ENCODE measurements at places on chromosomes 1 and 21. TPM values are rescaled to one million over a fixed set of nuclear protein-coding genes. Genes with fewer than 3 reads are reported as not detected.

TEDDM1 gene
- polyA plus RNA-seq, result not detected

GRCh38 chr1:68723791-68724190, 226.9 kb upstream of the DEPDC1 start:
- no peak for DNase-seq

DNA sequence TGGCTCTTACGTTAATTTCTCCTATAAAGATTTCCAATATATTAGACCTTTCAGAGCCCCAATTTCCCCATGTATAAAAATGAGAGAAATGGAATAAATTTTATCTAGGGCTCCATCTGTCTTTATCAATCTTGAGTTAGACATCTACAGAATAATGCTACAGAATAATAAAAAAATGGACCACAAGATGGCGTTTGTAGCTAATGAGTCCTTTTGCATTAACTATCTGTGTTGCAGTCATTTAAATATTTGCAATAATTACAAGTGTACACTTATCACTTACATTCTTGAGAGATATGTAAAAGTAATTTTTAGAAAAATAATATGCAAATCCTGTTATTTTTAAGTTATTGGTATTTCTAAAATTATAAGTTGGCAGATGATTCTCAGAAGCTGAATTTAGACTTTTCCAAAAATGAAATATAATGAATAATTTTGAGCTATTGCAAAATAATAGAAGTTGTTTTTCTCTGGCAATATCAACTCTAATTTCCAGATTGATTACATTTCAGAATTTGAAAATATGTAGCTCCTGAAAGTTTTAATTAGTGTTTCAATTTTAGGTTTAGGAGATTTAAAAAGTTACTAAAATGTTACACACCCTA, 87.7 kb downstream of the SNX7 start:
- DNase-seq, result no peak

- no peak for DNase-seq
Observed at GRCh38 chr1:17176306-17177061, 28.4 kb upstream of the PADI1 start.

DNA sequence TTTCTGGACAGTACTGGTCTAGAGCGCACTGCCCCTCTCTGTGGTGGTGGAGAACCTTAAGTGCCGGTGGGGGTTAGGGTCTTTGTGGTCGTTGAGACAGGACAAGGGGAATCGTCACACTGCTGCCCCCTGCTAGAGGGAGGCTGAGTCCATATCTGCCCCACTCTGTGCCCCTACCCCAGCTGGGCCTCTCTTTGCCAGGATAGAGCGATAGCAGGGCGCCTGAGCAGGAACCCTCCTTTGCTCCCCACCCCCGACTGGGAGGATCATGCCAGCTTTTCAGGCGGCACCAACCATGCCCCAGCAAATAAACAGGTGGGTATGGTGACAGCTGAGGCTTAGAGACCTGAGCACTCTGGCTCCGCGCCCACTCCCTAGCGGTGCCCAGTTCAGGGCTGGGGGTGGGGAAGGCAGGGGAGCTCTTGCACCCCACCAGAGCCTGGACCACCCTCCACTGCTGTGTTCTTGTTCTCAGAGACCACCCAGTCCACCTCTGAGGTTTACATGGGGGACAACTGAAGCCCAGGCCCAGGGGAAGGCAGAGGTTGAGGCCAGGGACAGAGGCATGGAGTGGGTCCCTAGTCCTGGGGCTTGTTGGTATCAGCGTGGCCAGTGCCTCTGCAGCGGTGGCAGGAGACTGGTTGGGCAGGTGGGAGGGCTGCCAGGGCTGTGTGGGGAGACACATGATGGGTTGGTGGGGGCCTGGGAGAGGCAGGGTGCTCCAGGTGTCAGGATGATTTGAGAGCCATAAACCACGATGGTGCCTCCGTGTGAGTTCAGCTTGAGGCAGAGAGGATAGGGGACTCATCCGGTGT, 1.6 kb downstream of the PADI2 start:
- no peak for DNase-seq

GRCh38 chr21:17370916-17371315, 141.9 kb upstream of the CXADR start:
- DNase-seq, result no peak

GRCh38 chr1:248045209-248045608, 1.4 kb upstream of the OR2L3 start:
- no peak for DNase-seq

DNA sequence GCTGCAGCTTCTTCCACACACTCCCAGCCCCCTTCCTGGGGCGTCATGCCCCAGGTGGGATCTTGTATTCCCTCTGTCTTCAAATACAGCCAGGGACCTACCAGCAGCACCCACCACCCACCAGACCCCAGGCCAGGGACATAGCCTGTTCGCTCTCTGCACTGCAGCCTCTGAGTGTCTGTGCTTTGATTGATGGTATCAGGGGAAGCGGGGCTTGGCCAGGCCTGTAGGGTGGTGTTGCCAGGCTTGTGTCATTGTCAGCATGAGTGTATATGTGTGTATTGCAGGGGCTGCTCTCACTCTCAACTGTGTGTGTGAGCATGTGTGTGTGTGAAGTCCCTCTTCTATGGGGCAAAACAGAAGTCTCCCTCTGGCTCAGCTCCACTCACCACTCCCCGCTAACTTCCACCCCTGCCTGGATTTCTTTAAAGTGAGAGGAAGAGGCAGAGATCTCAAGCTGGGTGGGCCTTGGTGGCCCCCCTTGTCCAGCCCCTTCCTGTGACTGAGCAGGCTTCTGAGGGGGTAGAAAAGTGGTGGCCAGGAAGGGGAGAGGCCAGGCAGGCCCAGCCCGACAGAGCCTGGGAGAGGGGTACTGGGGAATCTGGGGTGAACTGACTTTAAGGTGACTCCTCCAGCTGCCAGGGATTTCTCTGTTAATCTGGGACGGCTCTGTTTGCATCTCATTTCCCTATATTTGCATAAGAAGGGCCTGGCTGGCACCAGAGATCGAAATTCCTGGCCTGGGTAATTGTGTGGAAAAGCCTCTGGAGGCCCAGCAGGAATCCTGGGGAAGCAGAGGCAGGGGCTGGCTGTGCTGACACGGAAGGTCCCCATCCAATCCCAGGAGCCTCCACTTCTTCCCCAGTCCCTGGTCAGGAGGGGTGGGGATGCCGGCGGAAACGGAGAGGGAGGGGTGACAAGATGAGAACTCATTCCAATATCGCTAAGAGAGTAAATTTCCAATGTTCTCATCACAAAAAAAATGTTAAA, 18.6 kb upstream of the ADGRB2 start:
- no peak for DNase-seq

GRCh38 chr1:2275796-2276536, 47.8 kb downstream of the SKI start:
- no peak for DNase-seq

DNA sequence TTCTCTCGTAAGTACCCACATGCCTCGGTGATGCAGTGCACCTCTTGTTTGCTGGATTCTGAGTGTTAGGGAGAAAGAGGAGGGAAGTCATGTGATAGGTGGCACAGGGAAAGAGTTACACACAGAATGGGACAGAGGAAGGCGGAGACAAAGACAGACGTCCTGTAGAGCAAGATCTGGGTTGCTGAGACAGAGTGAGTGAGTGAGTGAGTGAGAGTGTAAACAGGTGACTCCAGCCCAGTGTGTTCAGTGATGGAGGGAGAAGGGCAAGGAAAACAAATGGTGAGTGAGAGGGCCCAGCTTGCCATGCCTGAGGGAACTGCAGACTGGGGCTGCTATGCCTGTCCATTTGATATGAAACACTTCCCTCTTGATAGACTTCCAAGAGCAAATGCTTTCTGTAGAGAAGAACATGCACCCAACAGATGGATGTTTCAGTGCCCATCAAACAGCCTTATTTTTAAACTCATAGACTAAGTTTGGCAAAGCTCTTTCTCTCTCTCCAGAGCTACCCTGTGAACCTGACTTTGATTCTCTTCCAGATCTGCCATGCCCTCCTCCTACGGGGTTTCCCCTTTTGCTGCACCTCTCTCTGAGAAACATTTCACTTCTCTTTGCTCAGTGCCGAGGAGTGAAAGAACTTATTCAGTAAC, 209.9 kb upstream of the COA6 start:
- DNase-seq, result no peak

DNA sequence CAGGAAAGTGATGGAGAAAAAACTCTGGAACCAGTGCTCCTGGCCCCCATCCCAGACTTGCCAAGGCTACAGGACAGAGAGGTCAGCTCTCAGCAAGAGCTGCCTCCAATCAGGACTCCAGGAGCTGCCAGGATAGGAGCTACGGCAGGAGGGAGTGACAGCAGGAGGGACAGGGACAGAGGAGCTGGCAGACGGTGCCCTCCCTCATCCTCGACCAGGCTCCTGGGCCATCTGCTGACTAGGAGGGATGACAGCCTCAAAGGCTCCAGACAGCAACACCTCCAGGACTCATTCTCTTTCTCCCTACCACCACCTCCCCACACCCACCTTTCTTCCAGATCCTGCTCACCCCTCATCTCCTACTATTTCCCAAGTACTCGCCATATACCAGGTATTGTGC, 22.7 kb downstream of the DLGAP3 start:
- DNase-seq, result no peak

- no peak for DNase-seq
Observed at GRCh38 chr1:241682921-241683320, 30.8 kb downstream of the WDR64 start.
